ENCODE measurements at places on chromosomes 3 and 15.

- DNase-seq, result no peak
These were observed 196.4 kb upstream of the SLC24A5 start for GRCh38 chr15:47924381-47924780.

DNA sequence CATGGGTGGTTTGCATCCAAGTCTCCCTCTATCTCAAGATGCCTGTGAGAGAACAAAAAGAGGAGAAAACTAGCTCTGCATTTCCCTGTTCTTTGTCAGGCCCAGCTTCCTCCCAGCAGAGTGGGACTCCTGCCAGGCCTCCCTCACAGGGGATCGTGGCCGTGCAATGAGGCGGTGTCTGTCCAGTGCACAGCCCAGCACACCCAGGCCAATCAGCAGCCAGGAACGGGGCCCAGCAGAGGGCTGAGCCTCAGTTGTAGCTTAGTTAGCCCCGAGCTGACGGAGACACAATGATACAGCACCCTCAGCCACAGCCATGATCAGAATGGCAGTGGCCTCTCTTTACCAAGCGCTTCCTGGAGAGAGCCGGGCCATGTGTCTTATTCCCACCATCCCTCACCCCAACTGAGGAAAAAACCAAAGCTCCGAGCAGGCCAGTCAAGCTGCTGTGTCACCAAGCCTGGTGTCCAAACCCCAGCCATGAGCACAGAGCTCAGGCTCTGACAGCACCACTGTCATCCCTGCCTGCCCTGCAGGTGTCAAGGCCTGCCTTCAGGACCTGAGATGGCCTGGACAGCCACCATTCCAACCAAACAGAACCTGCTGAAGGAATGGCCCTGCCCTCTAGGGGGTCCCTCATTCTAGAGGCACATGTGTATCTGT is 71.1 kb downstream of the DNAJB8 start:
- no peak for DNase-seq

- no peak for DNase-seq
These were observed 37.9 kb upstream of the MINAR1 start for GRCh38 chr15:79394231-79394630.

- DNase-seq, result no peak
These were observed 420.2 kb downstream of the FOXP1 start for GRCh38 chr3:71163198-71163918.
